Cardiac septum (tissue), 1 donor: ENCODE measurements at places on chromosomes 2 and 18. TPM values are rescaled to one million over a fixed set of nuclear protein-coding genes. Genes with fewer than 3 reads are reported as not detected.

Gene FZD7
- 34.7 TPM for total RNA-seq

Gene KCNJ3
- 3.4 TPM for total RNA-seq

Gene SP100
- 46.3 TPM for total RNA-seq

Gene CCDC148
- total RNA-seq: 0.30 TPM

Gene LOXHD1
- 0.48 TPM for total RNA-seq

Gene MBD1
- 54.4 TPM for total RNA-seq

Gene FOXI3
- not detected for total RNA-seq

Gene MPV17
- total RNA-seq: 69.3 TPM

Gene COQ10B
- 38.5 TPM for total RNA-seq

Gene OSBPL6
- 5.5 TPM for total RNA-seq

Gene OTOF
- not detected for total RNA-seq

Gene TUBA3D
- total RNA-seq: 4.0 TPM
